Omental fat pad (tissue), 4 donors: ENCODE measurements at places on chromosomes 5 and 9. TPM values are rescaled to one million over a fixed set of nuclear protein-coding genes. Genes with fewer than 3 reads are reported as not detected.
A peak's percentile ranks its signal among the peaks of the same experiment; 100 is the strongest.

Gene TIMD4
- total RNA-seq = 1.4 TPM

- no peak for DNase-seq
These were observed 81.4 kb upstream of the WWC1 start for GRCh38 chr5:168209997-168210396.

GRCh38 chr9:122274055-122274454, 9.4 kb downstream of the MRRF start:
- no peak for DNase-seq

GRCh38 chr9:70603020-70603411, 188.6 kb upstream of the KLF9 start:
- DNase-seq = no peak

DNA sequence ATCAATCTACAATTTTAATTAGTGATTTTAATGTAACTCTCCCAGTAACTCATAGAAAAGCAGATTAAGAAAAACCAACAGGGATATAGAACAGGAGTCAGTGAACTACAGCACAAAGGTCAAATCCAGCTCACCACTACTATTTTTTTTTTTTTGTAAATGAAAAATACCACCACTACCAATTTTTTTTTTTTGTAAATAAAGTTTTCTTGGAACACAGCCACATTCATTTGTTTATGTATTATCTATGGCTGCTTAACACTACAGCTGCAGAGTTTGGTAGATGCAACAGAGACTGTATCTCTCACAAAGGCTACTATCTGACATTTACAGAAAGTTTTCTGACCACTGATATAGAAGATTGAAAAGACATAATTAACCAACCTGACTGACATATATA, 11.7 kb downstream of the ZNF510 start:
- no peak for DNase-seq

DNA sequence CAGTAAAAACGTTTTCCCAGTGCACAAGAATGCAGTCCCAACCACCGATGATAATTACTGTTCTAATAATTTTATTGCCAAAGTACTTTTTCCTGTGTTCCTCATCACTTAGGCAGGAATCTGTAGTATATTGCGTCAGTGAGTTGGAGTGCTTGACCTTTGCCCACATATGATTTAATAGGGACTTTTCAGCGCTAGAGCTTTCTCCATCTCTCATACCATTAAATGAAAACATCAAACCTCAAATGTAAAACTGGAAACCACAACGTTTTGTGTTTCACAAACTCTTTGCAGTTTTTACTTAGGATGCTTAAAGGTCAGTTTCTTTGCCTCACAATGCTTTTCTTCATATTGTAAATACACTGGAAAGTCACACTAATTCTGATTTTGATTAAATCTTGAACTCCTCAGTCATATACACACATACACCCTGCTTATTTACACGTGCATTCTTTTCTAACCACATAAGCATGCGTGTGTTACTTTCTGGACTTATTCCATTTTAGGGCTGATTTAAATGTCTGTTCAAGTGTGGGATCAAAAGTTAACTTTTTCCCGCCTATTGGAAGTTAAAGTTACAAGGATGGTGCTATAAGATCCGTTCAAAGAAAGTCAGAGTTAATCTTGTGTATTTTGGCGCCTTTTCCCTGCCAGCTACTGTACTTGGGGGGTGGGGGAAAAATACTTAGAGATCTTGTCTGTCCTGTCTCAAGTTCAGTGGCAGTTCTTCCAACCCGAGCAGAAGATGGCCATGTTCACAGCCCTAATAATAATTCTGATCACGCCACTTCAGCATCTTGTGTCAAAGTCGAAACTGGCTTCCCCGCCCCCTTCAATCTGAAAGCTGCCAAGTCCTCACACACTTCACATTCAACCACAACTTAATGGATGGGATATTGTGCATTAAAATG, 6.6 kb upstream of the NFIB start:
- no peak for DNase-seq

- DNase-seq = peak; percentile 11
These were observed 134.4 kb upstream of the IER5L start for GRCh38 chr9:129312251-129313122.

GRCh38 chr9:130143958-130144366, 28.2 kb upstream of the NCS1 start:
- no peak for DNase-seq
